Activated T-helper 17 cell treated with anti-CD3 and anti-CD28 coated beads, Interleukin-2, amount 50 U/mL, for 72 hours (primary cell): ENCODE measurements at places on chromosomes 11 and 22. TPM values are rescaled to one million over a fixed set of nuclear protein-coding genes. Genes with fewer than 3 reads are reported as not detected.

DNA sequence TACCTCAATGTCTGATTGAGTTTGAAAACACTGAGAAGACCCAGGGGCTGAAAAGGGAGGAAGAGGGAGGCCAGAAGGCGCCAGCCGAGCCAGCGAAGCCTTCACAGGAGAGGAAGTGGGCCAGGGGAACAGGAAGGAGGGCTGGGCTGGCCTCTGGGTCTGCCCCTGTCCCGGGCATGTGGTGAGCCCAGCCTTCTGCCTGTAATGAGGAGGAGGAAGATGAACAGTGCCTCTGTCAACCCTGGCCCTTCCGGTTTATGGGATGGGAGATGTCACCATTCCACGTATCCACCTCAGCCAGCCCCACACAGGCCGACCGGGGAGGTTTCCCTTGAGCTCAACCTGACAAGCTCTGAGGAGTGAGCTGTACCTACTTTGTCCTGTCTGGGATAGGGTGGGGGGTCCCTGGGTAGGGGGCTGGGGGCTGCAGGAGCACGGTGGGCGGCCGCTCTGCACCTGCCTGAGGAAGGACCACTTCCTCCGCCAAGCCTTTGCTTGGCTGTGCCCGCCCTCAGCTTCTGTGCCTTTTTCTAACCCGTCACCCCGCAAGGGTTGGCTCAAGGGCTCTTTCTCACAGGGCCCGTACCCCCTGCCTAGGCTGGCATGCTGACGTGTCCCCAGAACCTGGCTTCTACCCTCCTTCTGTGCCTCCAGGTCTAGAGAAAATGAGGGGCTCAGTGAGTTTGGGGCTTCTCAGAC lies 2.0 kb downstream of the PARVG start:
- peak; percentile 70 for ATAC-seq

The GVQW3 gene
- 2.5 TPM for total RNA-seq

The GGTLC2 gene
- total RNA-seq, result not detected

- ATAC-seq, result no peak
These were observed 64.4 kb downstream of the SPON1 start for GRCh38 chr11:14026961-14027360.

The TRIM66 gene
- total RNA-seq, result 15.2 TPM

- ATAC-seq, result no peak
These were observed 141.4 kb upstream of the E2F8 start for GRCh38 chr11:19382131-19382611.

The CD3E gene
- total RNA-seq, result 500 TPM

DNA sequence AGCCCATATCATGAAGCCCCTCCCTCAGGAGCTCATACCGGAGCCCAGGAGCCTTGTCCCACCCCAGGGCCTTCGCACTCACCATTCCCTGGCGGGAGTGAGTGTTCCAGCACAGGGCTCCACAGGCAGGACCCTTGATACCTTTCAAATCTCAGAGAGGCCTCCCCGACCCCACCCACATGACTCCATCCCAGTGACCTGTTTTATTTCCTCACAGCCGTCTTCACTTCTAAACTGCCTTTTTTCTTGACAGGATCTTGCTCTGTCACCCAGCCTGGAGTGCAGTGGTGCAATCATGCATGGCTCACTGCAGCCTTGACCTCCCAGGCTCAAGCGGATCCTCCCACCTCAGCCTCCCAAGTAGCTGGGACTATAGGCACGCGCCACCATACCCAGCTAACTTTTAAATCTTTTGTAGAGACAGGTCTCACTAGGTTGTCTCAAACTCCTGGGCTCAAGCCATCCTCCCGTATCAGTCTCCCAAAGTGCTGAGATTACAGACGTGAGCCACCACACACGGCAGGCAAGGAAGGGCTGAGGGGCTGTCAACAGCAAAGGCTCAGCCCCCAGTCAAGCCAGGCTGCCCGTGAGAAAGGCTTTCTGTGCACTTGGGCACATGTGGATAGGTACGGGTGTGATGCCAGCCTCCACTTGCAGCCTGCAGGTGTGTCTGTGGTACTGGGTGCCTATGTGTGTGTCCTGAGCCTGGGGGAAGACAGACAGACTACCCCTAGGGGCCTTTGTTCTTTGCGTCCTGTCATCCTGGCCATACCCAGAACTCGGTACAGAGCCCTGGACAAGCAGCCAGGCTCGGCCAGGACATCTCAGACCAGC lies 9.3 kb downstream of the RPL3 start:
- peak; percentile 5 for ATAC-seq

The OR51A7 gene
- total RNA-seq, result not detected

DNA sequence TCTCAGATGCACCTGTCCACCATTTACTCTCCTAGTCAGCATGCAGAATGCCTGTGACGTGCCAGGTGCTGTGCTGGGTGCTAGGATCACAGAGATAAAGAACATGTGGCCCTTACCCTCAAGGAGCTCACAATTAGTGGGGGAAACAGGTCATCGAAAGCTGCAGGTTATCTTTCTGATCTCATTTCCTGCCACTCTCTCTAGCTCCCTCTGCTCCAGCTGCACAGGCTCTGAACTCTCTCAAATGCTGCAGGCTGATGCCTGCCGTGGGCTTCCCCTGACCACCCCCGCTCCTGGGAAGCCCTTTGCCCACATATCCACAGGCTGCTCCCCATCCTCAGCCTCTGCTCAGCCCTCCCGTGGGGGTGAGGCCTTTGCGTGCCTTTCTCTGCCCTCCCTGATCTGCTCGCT lies 29.6 kb downstream of the SHANK3 start:
- peak; percentile 71 for ATAC-seq

The MAPK8IP1 gene
- 0.93 TPM for total RNA-seq
